Mucosa of gallbladder (tissue), 1 donor: ENCODE measurements at places on chromosomes 6 and 20.

DNA sequence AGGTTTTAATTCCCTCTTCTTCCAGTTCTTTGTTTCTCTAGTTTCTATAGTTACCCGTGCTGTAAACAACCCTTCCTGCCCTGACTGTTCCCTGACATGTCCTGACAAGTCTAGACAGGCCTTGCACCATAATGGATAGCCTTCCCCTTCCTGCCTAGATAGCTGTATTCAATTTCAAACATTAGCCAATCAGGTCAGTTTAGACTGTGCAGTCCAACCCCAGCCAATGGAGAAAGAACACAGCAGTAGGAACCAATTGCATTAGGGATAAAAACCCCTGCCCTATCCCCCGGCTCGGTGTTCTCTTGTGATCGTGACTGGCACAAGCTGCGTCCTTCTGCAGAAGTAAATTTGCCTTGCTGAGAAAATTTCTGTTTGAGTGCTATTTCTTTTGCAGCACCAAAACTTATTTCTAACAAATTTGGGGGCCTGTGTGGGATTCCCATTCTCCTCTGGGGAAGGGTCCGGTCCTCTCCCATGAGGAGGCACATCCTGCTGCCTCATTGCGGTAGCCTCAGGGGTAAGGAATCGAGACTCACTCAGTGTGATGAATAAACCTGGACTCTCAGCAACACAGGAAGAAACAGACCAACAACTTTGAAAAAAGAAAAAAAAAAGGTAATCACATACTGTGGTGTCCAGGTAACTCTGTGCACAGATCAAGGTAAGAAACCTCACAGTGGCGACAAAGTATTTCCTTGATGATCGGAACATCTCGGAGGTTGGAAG is 248.7 kb upstream of the ECI2 start:
- no peak for DNase-seq

GRCh38 chr6:163414946-163415619 is 565 bp downstream of the QKI start:
- no peak for DNase-seq

- no peak for DNase-seq
These were observed 129.3 kb upstream of the KCNK16 start for GRCh38 chr6:39451831-39452230.

DNA sequence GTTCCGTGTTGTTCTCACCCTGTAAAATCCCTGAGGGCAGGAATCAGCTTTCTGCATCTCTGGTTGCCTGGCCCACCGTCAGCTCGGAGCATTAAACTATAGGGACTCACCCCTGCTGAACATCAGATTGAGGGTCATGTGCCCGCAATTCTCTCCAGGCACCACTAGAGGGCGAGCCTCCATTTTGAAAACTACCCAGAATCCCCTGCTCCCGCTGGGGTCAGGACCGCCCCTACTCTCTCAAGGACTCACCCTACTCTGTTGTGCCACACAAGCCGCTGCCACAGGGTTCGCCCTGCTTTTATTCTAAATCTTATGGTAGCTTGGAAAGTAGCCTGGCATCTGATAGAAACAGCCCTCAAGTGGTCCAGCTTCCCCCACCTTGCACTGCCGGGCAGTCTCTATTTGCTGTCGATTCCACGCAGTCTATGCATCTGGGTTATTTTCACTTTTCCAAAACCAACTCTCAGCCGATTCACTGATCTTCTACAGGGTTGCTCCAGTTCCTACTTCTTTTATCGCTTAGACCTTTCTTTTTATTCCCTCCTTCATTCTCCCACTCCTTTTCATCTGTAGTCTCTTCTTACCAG is 244.1 kb upstream of the QKI start:
- DNase-seq: no peak
